ENCODE measurements at places on chromosomes 4 and X.

DNA sequence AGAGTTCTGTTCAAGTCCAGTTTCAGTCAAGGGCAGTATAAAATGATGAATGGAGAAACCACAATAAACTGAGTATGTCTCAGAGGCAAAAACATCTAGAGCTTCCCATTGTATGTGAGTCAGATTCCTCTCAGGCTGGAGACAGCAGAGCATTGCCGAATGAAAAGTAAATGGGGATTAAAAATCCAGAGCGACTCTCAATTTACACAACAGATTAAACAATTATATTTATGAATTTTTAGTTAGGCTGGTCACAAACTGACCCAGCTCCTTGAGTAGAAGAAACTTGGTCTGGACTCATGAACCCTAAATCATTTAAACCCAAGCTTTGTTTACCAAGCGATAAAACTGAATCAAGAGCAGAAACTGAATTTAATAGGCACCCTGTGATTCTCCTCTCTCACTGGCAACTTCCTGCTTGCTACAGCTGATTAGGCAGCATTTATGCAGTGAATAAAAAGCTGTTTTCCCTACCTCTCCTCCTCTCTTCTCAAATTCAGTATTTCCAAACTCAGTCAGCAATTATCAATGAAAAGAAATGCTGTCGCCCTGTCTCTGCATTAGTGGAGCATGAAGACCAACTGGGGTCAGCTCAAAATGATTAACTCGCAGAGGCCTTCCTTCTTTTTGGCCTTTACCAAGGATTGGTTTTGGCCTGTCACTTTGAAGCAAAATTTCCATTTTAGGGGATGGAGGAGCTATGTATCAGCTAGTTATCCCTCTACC lies 568.0 kb downstream of the PDHA2 start:
- DNase-seq: no peak

DNA sequence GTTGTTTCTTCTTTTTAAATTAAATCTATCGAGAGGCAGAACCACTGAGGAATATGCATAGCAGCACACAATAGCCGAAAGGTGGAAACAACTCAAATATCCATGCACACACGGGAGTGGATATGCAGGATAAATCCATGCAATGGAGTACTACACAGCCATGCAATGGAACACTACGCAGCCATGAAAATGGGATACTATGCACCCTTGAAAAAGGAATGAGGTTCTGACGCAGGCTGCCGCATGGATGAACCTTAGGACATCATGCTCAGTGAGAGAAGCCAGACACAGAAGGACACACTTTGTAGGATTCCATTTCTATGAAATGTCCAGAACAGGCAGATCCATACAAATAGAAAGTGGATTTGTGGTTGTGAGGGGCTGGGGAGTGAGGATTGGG lies 18.4 kb upstream of the P2RY8 start:
- DNase-seq: no peak

DNA sequence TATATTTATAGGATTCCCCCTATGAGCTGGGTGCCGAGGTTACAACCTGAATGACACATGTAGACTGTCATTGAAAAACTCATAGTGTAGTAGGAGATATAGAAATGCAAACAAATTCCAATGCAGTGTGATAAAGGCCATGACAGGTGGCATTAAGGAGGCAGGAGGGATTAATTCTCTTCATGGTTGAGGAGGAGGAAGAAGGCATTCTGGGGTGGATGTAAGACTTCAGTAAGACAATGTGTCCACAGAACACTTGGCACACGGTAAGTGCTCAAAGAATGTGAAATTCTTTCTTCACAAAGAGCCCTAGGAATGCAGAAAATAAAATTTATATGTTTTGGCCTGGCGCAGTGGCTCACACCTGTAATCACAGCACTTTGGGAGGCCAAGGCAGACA lies 136.5 kb downstream of the RBM47 start:
- no peak for DNase-seq

DNA sequence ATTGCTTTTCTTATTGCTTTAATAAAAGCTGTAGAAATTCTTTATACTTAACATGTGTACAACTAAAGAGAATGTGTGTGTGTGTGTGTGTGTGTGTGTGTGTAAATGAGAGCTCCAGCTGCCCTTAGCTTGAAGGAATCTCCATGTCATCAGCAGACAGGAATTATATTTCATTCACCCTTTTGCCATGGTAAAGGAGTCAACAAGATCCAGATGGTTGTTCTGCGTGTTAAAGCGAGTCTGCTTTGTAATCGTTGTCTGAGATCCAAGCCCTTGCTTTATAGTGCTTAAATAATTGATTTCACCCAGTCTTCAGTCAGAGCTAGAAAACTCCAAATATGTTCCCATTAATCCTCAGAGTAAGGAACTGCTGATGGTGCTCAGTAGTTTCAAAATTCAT lies 285.5 kb downstream of the PDGFC start:
- no peak for DNase-seq

DNA sequence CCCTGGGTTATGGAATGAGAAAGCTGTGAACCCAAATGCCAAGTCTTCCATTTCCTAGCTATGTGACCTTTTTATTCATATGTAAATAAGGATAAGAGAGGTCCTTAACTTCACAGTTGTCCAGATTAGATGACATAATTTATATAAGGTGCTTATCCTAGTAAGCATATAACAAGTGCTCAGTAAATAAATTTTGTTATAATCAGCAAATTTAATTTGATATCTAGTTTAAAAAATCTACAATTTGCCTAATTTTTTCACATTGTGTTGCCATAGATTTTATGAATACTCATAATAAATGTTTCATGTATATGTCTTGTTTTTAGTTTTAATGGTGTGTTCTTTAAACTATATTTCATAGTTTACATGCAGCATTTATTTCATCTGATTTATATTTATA lies 130.4 kb upstream of the SPRY1 start:
- no peak for DNase-seq

DNA sequence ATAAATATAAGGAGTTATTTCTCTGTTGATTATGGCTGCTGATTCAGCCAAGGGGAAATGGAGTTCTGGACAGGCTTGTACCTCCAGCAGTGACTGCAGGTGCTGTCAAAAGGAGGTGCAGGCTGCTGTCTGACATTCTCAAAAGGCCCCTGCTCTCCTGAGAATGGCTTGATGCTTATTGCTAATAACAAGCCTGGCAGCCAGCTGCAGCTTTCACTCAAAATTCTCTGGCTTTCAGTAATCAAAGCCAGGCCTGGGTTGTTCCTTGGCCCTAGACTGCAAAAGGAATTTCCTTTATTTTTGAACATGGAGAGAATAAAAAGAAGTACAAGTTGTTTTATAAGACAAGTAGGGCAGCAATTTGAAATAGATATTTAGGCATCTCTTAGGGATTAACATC lies 575.9 kb downstream of the MID1IP1 start:
- DNase-seq: no peak

DNA sequence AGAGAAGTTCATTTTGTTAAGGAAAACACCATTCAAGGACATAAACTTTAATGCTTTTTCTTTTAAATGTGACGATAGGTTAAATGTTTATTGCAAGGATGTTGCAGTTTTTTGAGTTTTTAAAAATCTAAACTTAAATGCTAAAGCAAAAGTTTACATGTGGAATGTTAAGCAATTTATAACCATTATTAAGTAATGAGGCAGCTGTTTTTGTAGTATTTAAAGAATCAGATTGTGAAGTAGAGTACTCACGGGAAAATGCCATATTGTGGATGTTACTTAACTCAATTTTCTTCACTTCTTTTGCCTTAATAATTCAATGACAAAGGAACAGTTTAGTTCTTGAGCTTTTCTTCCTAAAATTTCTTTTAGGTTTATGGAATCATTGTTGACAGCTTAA lies 43.5 kb downstream of the UBE2K start:
- DNase-seq: no peak

- DNase-seq: no peak
These were observed 12.6 kb downstream of the SRD5A3 start for GRCh38 chr4:55358668-55359067.

DNA sequence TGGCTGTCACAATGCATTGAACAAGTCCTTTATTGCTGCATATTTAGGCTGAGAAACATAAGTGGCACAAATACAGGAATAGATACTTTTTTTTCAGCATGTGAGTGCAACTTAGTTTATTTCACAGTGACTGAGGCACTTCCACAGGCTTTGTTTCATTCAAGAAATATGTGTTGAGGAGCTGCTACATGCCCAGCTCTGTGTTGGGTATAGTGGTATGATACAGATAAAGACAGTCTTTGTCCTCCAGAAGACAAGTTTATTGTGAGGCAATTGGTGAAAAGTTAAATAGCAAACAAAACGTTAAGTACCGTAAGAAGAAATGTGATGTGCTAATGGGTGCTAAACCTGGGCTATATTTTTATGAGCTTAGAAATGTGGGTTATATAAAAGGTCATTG lies 186.4 kb downstream of the SPRY1 start:
- no peak for DNase-seq
